ENCODE measurements at places on chromosomes 3 and 15.
A peak's percentile ranks its signal among the peaks of the same experiment; 100 is the strongest.

DNA sequence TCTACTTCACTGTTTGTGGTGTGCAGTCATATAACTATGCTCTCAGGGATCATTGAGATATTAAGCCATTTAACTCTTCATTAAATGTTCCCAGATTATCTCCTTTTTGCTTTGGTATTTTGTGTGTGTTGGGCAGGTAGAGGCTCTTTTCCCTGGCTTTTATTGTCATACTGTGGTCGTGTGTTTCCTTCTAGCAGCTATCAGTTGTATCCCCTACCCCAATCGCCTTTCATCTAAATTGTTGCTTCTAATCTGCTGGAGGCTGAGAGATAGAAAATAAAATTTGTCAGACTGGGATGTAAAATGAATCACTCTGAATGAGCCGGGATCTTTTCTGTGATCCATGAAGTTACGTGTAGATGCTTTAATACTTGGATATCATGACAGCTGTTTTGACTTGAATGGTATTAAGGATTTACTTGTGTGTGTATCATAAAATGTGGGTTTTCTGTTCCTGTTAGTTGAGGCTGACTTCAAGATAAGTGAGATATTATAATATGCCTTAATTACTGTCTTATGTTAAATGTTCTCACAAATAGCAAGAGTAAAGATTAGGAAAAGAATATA is 9.2 kb downstream of the NFKBIZ start:
- no peak for DNase-seq

DNA sequence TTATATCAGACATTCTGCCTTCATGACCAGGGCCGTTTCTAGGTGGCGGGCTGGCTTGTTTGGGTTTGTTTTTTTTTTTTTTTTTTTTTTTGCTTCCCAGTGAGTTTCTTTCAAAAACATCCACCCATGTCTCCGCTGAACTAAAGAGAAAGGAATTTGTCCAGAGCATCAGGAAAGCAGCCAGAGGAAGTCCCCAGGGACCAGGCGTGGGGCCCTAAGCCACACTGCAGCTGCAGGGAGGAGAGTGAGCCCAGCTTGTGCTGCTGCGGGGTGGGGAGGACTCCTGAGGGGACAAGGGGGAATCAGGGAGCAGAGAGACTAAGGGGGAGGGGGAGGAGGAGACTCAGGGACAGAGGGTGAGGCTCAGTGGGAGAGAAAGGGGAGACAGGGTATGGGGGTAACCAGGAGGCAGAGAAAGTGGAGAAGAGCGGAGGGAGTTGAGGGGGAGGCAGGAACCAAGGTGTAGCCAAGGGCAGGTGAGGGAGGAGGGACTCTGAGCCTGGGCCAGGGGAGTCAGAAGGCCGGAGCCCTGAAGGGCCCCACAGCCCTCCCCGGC is 49.5 kb downstream of the CYP11A1 start:
- DNase-seq: peak; percentile 31

DNA sequence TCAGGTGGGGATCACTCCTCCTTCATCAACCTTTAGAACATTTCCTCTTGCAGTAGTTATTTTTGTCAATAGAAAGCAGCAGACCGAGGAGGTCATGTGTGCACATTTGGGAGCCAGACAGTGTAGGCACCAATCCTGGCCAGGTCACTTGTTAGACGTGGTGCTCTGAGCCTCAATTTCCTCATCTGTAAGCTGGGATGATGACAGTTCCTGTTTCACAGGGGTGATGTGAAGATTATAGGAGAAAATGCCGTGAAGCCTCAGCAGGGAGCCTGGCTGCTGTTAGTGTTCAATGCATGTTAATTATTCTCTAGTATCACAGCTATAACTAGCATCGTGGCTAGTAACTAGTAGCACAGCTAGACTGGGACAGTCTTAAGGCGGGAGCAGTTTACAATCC is 64.7 kb downstream of the ATP2B2 start:
- DNase-seq: no peak

DNA sequence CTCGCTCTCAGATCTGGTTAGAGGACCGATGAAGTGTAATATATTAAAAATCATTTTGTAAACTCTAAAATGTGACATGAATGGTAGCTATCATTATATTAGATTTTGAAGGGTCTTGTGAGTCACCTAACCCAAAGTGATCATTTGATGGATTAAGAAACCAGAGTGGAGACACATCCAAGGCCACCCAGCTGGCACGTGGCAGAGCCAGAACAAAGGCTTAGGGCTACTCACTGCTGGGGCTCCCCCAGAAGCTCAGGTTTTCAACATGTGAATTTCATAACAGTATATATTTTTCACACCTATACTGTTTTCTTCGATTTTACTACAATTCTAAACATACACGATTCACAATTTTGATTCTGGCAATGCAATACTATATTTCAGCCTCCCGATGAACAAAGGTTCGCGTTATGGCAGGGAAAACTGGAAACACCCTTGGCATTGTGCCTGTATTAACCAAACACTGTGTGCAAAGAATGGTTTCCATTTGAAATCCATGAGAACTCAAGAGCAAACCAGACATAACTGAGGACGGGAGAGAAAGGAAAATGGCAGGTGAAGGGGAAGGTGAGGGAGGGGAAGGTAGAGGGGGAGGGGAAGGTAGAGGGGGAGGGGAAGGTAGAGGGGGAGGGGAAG is 88.9 kb downstream of the ADAMTS17 start:
- DNase-seq: no peak

DNA sequence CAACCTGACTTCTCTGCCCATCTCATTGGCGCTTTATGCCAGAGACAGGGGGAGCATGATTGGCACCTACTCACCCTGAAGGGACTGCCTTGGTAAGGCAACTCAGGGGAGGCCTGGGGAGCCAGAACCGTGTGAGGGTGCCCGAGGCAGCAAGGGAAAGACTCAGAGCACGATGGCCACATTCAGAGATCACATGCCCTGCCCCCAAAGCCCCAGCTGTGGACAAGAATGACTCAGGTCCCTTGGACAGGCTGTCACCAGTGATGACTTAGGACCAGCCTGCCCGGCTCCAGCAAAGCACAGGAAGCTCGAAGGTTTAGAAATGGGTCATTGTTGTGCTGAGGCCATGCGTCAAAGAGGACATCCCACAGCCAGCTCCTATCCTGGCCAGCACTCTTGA is 49.1 kb upstream of the LIMD1 start:
- DNase-seq: no peak

DNA sequence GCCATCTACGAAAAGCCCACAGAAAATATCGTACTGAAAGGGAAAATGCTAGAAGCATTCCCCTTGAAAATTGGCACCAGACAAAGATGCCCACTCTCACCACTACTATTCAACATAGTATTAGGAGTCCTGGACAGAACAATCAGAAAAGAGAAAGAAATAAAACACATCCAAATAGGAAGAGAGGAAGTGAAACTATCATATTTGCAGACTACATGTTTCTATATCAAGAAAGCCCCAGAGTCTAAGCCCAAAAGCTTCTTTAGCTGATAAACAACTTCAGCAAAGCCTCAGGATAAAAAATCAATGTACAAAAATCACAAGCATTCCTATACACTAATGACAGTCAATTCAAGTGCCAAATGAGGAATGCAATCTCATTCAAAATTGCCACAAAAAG is 15.6 kb downstream of the OR5K3 start:
- no peak for DNase-seq

- peak; percentile 8 for DNase-seq
Observed at GRCh38 chr3:126472277-126473006, 3.2 kb downstream of the ZXDC start.

GRCh38 chr3:38313263-38313662 is 31.2 kb downstream of the SLC22A14 start:
- no peak for DNase-seq

- DNase-seq: no peak
Observed at GRCh38 chr15:88326924-88327323, 70.4 kb upstream of the NTRK3 start.

DNA sequence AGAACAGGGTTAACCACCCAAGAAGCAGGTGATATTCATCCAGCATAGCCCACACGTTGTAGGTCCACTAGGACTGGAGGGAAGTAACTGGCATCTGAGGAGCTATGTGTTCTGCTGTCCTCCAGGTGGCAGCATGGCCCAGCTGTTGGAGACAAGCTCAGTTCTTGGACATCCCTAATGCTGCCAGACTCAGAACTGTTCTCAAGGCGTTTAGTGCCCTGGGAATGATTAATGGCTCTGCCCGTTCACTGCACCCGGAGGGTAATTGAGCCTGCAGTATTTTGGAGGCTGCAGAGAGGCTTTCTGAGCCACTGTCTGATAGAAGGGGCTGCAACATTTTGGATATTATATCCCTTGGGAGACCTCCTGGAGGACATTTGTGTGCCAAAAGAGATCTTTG is 521.3 kb upstream of the SEMA6D start:
- DNase-seq: peak; percentile 91

- DNase-seq: no peak
Observed at GRCh38 chr3:146165877-146166276, 4.9 kb upstream of the PLOD2 start.

GRCh38 chr3:155031186-155031585 is 48.9 kb upstream of the MME start:
- no peak for DNase-seq

GRCh38 chr15:69265347-69265955 is 33.3 kb upstream of the PAQR5 start:
- no peak for DNase-seq

DNA sequence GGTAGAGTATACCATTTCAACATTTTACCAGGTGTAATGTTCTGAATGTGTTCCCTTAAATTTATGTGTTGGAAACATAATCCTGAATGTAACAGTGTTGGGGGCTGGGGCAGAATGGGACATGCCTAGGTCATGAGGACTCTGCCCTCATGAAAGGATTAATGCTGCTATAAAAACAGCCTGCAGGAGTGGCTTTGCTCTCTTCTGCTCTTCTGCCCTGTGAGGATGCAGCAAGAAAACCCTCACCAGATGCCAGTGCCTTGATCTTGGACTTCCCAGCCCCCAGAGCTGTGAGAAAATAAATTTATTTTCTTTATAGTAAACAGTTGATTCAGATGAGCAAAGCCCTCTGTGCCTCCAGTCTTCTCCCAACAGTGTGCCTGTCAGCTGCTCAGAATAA is 326.0 kb upstream of the ONECUT1 start:
- DNase-seq: no peak

DNA sequence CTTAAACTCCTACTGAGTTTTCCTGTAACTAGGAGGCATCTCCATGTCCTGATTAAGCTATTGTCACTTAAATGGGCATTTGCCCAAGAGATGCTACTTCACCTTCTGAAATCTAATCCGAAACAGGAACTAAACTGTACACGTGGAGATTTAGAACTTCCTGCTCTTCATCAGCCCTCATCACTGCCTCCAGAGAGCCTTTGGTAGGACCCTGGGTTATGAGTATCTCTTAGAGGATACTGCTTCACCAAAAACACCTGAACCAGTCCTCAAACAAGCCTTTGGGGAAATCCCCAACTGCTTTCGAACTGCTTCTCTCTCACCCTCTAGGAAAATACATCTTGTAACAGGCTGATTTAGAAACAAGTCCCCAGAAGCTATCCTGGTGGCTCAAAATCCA is 320.3 kb downstream of the GAP43 start:
- no peak for DNase-seq

DNA sequence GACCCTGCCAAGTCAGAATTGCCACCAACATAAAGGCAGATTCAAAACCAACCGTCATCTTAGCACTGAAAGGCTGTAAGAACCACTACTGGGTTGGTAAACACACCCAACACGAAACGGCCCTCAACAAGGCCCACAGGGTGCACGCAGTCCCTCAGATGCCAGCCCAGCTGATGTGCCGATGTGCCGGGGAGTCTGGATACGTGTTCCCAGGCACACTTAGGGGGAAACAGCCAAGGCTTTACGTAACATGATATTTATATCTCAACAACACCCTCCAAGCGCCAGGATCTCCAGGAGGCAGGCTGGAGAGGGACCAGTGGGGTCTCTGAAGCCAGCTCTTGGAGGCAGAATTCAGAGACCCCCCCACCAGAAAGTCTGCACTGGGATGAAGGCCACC is 14.2 kb downstream of the POC1A start:
- no peak for DNase-seq

DNA sequence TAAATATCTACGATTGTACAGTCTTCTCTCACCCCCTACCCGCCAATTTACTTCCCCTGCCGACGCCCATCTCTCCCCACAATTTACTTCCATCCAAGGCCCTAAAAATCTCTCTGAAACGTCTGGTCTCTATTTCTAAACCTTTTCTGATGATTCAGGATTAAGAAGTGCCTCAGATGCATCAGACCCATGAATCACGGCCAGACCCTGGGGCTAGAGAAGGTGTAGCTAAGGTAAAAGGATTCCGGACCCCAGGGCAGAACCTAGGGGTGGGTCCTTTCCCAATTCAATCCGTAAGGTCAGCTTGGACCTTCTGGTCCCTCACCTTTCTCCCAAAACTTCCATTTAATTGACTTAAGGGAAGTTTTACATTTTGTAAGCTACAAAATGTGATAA is 46.4 kb downstream of the LRIG1 start:
- DNase-seq: no peak

DNA sequence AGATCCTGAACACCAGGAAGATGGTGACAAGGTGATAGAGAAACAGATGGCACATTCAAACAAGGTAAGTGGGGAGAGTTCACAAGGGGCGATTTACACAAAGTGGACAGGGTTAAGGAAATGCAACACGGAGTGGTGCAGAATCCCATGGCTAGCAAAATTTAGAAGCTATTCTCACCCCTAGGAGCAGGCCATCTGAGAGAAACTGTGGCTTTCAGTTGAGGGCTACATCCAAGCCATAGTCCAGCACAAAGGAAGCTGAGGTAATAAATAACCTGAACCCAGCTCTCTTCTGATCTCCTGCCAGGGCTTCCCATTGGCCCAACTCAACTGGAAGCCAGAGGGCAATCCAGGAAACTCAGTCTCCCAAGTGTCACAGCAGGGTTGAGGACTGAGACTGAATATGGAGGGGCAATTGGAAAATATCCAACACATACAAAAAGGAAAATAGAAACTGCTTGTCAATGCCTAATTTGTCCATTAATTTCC is 1.2 kb upstream of the ZNF445 start:
- DNase-seq: no peak

- DNase-seq: no peak
Observed at GRCh38 chr3:130916507-130917167, 22.8 kb downstream of the ATP2C1 start.

DNA sequence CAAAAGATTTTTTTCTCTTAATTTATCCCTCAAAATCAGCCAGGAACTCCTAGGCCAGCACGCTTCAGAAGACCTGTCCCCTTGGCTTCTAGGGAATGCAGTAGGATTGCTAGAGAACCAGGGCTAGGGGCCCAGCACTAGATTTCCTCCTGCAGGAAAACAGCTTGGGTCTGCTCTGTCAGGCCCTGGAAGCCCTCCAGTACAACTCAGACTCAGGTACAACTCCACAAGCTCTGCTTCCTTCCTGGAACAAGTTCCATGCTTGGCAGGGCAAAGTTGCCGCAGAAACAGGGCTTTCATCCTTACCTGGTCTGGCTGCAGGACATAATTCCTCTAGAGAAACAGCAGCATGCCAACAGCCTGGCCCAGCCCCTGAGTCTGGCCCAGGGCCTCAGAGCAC is 96.1 kb upstream of the CTNNB1 start:
- DNase-seq: no peak

DNA sequence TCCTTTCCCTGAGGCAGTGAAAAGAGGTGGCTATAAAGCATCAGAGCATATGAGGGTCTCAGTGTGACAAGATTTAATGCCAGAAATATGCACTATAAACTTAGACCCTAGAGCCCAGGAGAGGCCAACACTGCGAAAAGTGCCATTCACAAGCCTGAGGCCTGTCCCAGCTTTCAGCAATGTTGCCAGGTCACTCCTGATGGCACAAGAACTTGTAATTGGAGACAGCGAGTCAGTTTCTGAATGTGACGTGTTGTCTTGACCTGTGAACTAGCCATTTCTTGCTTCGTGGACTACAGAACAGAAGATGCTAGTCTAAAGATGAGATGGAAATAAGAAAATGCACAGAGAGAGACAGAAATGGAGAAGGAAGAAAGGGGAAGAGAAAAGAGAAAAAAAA is 87.9 kb downstream of the WDR72 start:
- no peak for DNase-seq

- DNase-seq: no peak
Observed at GRCh38 chr3:59016930-59017616, 32.8 kb downstream of the CFAP20DC start.

All from NCI-H446 treated with DMSO at 0.1 percent for 48 hours (cell line).